Breast epithelium (tissue), 4 donors: ENCODE measurements at places on chromosomes 2 and 18. TPM values are rescaled to one million over a fixed set of nuclear protein-coding genes. Genes with fewer than 3 reads are reported as not detected.

GRCh38 chr2:86335865-86336674, 1.4 kb downstream of the REEP1 start:
- no peak for DNase-seq

DNA sequence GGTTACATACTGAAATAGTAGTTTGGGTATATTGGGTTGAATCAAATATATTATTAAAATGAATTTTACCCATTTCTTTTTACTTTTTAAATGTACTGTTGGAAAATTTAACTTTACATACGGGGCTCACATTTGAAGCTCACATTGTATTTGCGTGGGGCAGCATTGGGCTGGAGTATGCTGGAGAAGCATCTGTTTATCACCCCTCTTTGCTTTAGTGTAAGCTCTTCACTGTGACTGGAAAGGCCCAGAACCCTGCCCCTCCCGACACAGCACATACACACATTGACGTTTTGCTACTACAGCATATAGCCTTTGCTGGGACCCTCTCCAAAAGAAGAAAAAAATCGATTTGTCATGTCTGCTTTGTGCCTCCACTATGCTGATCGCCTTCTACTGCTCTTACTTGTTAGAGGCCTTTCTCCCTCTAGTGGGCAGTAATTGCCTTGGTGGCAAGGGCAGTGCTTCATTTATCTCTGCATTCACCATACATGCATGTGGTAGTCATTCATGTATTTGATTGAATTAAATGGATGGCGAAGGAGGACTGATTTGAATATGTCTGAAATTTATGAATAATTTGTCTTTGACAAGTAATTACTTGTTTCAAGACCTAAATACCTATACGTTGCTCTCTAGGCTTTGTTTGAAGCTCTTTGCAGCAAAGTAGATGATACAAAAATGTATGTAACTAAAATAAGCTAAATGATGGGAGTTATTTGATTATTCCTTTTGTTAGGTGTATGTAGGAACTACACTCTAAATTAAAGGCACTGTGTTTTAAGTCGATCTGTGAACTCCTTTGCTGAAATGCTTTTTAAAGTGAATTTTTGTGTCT, 37.4 kb downstream of the VAPA start:
- DNase-seq, result no peak

DNA sequence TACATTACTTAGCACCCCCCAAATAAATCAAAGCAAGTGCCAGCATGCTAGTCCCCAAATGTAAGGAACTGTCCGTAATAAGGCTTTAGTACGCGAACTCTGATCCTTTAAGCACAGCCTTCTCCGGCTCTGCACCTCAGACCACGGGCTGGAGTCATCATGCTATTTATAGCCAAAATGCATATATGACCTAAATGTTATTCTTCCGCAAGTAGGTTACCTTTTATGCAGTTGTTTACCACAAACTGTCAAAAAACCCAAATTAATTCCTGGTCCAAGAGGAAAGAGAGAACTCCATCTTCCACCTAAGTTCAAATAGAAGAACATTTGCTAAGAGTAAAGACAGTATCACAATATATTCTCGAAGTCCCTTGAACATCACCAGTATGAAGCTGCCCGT, 42.7 kb downstream of the ZNF516 start:
- no peak for DNase-seq

DNA sequence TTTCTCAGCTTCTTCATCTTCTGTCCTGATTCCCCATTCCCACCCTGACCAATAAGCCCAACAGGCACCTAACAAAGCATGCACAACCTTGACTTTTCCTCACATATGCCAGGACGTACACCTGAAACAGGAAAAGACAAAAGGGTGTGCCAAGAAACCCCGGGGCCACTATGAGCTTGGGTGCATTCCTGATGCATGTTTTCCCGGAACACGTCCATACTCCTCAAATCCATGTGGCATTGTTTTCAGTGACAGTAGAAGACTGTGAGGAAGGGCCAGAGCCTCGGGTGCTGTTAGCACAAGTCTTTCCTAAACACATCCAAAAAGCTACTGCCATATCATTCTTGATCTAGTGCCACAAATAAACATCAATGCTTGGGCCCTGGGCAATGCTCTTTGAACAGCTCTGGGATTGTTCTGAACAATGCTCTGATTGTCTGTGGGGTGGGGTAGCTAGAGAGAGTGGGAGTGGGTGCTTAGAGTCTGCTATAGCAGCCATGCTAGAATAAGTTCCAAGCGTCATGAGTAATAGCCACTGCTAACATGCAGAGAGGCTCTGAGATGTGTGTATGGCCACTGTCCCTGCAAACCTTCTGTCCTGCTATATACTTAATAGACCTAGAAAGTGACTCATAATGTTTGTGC, 181.7 kb upstream of the CRIM1 start:
- peak; percentile 58 for DNase-seq

GRCh38 chr18:28791101-28791500, 614.2 kb upstream of the CDH2 start:
- DNase-seq, result no peak

DNA sequence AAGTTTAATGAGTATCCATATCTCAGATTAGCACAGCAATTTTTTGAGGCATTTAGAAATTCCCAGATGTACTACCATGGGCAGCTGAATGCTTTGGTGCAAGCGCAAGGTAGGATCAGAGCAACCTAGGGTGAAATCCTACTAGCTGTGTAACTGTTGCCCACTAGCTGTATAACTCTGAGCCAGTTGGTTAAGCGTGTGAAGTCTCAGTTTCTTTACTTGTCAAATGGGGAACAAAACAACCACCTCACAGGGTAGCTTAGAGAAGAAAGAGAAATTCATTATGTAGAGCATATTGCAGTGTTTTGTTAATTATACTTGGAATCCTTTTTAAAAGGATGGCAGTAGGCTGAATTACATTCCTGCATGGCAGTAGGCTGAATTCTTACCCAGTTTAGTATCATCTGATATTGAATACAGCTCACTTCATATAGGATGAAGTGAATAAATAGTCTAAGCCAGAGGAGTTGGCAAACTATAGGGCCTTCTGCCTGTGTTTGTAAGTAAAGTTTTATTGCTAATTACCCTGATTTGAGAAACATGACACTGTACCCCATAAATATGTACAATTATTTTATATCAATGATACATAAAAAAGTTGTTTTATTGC, 180.7 kb downstream of the PLCL1 start:
- DNase-seq, result no peak

- DNase-seq, result no peak
Observed at GRCh38 chr2:10897956-10898355, 13.8 kb upstream of the KCNF1 start.

DNA sequence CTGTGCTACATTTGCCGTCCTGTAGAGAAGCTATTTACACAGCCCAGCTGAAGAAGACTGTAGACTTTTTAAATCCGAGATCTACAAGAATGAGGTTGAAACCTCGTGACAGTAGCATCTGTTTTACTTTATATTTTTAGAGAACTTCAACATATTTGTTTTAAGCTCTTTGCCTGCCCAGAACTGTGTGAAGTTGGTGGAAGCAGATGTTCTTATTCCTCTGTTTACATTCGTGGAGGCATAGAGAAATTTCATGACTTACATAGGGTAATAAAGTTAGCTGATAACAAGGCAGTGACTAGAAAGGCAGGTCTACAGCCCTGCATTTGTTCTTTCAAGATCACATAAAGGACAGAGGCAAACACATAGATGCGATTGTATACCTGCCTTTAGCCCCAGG, 47.0 kb upstream of the MAP3K20 start:
- DNase-seq, result no peak

- no peak for DNase-seq
Observed at GRCh38 chr18:68778280-68778886, 19.5 kb upstream of the CCDC102B start.

DNA sequence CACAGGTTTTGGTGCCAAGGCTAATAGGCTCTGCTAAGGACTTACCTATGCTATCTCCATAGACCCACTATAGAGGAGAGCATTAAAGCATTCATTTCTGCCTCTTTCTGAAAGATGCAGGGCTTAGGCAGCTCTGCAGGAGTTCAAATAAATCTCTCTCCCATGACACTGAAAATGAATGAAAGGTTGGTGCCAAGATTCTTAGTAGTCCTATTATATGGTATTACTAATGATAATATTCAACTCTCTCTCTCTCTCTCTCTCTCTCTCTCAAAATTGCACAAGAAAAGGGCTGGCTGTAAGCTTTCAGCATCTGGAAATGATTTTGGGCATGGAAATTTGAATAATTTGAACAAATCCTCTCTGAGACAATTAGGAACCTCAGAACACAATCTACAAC, 433.7 kb downstream of the MBD2 start:
- DNase-seq, result no peak

- peak; percentile 46 for DNase-seq
Observed at GRCh38 chr2:238929242-238930081, 81.6 kb downstream of the TWIST2 start.

GRCh38 chr2:181954538-181954883, 31.1 kb upstream of the PPP1R1C start:
- no peak for DNase-seq

DNA sequence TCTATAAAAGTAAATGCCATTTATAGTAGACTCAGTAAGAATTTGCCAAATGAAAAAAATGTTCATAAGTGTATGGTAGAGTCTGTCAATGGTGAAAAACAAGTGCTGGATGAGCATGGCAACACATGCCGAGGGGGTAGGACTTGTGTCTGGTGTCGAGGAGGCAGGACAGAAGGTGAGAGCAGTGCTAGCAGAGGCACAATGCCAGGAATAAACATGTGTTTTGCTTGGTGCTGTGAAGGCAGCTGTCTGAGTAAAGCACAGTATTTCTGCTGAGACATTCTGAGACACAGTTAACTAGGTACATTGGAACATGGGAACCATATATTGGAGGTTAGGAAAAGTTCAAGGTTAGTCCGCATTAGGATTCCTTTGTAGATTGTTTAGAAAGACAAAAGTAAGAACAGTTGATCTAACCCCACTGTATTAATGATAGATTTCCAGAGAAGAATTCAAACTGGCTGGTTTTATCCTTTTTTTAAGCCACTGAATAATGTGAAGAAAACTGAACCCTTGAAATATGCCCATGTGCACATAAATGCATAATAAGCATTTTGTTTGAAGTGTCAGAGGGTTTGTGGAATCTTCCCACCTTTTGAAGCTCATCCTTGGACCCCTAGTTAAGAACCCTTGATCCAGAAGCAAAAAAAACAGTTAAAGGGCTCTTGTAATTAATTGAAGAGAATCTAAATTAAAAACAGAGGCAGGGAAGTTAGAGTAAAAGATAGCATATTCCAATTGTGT, 7.1 kb downstream of the RBM45 start:
- no peak for DNase-seq

- DNase-seq, result no peak
Observed at GRCh38 chr2:37323781-37324535, 675 bp downstream of the PRKD3 start.

DNA sequence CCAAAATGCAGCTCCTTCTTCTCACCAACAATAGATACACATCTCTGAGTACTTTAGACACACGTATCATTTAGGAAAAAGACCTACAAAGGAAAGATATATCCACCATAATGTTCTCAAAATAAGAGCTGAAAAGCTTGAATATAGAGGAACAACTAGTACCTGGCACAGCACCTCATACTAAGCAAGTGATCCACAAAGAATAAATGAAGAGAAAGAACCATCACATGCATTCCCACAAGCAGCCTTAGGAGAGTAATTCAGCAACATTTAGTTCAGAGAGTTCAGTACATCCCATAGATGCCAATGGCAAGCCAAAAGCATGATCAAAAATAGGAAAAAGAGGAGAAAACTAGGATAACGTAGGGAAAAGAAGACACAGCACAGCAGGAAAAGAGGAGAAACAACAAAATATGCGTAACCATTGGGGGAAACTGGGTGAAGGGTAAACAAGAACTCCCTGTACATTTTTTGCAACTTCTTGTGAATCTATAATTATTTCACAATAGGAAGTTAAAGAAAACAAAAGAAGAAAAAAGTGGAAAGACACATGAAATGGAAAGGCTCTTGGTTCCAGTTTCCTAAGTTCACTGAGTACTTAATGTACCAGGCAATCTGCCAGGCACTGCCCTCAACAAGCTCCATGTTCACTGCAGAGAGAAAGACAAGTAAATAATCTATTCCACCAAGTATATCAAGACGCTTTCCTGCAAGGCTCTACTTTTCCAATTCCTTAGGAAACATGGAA, 22.3 kb downstream of the CLASP1 start:
- peak; percentile 31 for DNase-seq

- no peak for DNase-seq
Observed at GRCh38 chr2:144833075-144833637, 313.2 kb upstream of the ZEB2 start.

DNA sequence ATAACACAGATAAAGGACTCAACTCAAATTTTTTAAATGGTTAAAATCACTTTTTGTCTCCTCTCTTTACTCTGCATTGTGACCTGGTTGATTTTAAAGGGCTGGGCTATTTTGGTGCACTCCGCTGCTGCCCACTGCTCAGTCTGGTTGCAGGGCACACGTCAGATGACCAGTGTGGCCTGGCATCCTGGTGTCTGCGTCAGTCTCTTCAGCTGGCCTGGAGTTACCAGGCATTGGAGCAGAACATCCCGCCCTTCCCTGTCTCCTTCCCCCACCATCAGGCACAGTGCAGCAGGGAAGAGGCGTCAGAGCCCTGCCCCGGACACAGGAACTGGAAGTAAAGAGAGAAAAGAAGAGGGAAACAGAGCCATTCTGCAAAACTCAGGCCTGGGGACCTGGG, 8.9 kb downstream of the C1QL2 start:
- no peak for DNase-seq

GRCh38 chr2:14423145-14423906, 209.2 kb upstream of the LRATD1 start:
- no peak for DNase-seq

DNA sequence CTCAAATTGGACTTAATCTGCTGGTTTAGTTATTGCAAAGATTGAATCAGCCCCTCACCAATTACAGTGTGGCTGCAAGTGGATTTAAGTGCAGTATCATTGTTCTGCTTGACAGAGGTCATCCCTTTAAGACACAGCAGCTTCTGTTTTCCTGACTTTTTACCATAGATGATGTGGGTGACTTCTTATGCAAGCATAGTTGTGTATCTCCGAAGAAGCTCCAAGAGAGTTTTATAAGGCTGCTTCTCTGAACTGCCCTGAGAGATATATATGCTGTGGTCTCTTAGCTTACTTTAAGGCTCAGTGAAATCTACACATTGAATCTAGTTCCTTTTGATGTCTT, 3.5 kb downstream of the TRIB2 start:
- DNase-seq, result no peak

DNA sequence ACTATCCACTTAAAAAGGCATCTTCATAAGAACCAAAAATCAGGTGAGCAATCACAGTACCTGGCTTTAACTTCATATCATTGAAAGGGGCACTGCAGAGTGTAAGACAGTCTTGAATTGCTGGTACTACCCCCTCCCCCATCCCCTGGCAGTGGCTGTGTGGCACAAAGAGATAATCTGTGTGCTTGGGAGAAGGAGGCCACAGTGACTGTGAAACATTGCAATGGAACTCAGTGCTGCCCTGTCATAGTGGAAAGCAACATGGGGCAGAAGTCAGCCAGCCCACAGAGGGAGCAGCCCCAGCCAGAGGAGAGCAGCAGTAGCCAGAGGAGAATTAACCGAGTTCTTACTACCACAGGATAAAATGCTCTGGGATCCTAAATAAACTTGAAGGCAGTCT, 45.3 kb upstream of the UGP2 start:
- DNase-seq, result no peak

GRCh38 chr18:8794934-8795280, 89.6 kb downstream of the MTCL1 start:
- no peak for DNase-seq

TWIST2 gene
- total RNA-seq, result 178 TPM

ANKRD29 gene
- total RNA-seq, result 8.8 TPM

PRKAG3 gene
- total RNA-seq, result not detected

HOXD13 gene
- not detected for total RNA-seq

SCN9A gene
- total RNA-seq, result 3.5 TPM

UPP2 gene
- not detected for total RNA-seq

LYPD6B gene
- 41.4 TPM for total RNA-seq

PDCD1 gene
- 0.88 TPM for total RNA-seq

B3GNT7 gene
- total RNA-seq, result 1.3 TPM
